SIG-M5 (cell line): ENCODE measurements at places on chromosomes 13 and 19.

DNA sequence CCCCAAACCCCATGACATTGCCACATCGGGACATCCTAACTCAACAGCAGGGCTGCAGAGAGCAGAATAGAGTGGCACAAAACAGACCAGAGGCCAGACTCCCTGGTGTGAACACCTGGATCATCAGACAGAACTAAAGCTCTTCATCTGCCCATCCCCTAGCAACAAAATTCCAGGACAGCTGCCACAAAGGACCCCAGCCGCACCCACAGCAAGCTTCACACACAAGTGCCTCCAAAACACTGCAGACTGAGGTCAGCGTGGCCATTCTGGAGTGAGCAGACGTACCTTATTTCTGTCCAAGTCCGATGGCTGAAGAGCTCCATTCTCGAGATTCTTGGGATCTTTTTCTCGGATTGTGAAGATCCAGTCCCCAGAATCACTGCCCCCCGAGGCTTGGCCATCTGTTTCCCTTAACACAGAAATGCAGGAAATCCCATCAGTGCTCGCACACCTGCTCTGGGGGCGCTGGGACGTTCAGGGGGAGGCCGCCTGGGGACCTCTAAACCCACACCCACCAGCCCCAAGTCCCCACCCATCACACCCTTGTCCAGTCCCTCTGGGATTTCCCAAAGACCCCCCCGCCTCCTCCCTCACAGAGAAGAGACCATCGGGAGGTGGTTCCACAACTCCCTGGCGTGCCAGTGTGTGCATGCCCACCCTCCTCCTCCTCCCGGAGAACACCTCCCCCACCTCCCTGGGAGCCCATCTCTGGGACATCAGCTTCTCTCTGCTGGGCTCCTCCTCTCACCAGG, 115.2 kb downstream of the STK24 start:
- DNase-seq = no peak

- DNase-seq = no peak
Observed at GRCh38 chr19:43467730-43468129, 2.3 kb upstream of the LYPD3 start.

DNA sequence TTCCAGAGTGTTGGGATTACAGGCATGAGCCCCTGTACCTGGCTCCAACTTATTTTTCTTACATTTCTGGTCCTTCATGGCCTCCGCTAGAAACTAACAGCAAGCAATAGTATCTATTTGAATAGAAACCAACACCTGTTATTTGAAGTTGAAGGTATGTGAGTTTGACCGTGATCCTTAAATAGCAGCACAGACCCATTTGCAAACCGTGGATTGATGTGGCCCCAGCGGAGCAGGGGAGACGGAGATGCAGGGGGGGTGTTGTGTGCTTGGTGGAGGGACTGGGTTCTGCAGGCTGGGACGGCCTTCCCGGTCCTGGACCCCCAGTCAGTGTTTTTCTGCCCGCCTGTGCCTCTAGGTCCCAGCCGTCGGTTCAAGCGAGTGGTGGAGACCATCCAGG, 16.9 kb downstream of the TMEM150B start:
- no peak for DNase-seq

- no peak for DNase-seq
Observed at GRCh38 chr19:10416083-10416379, 4.3 kb upstream of the PDE4A start.

DNA sequence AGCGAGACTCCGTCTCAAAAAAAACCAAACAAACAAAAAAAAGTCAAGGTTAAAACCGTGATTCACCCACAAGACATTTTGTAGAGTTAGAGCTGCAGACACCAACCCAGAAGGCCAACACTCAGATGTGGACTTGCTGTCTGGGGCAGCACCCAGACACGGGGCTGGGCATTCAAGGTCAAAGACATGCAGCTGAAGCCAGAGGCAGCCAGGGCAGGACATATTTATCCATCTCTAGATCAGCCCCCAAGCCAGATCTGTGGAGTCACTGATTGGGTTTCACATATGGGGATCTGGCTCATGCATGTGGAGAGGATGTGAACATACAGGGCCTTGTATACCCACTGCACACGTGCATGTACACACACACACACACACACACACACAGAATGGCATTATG, 3.6 kb downstream of the KLK15 start:
- no peak for DNase-seq

- no peak for DNase-seq
Observed at GRCh38 chr19:7852851-7853769, 21.1 kb downstream of the PRR36 start.

- DNase-seq = no peak
Observed at GRCh38 chr19:30519607-30520205, 147.5 kb downstream of the ZNF536 start.

DNA sequence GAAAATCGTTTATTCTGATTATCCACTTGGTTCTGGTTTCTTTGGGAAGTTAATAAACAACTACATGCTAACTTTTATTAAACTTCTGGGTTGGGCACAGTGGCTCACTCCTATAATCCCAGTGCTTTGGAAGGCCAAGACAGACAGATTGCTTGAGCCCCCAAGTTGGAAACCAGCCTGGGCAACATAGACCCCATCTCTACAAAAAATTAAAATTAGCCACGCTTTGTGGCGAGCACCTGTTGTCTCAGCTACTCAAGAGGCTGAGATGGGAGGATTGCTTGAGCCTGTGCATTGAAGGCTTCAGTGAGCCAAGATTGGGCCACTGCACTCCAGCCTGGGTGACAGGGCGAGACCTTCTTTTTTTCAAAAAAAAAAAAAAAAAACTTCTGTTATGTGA, 21.7 kb downstream of the GPR180 start:
- DNase-seq = no peak

DNA sequence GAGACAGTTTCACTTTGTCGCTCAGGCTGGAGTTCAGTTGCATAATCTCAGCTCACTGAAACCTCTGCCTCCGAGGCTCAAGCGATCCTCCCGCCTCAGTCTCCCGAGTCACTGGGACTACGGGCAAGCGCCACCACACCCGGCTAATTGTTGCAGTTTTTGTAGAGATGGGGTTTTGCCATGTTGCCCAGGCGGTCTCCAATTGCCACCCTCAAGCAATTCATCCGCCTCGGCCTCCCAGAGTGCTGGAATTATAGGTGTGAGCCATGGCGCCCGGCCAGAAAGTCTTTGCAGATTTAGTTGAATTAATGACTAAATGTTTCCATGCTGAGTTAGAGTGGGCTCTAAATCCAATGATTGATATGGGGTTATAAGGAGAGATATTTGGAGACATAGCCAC, 4.5 kb upstream of the CADM4 start:
- DNase-seq = no peak

GRCh38 chr13:113638173-113638746, 19.7 kb downstream of the ATP4B start:
- DNase-seq = no peak

DNA sequence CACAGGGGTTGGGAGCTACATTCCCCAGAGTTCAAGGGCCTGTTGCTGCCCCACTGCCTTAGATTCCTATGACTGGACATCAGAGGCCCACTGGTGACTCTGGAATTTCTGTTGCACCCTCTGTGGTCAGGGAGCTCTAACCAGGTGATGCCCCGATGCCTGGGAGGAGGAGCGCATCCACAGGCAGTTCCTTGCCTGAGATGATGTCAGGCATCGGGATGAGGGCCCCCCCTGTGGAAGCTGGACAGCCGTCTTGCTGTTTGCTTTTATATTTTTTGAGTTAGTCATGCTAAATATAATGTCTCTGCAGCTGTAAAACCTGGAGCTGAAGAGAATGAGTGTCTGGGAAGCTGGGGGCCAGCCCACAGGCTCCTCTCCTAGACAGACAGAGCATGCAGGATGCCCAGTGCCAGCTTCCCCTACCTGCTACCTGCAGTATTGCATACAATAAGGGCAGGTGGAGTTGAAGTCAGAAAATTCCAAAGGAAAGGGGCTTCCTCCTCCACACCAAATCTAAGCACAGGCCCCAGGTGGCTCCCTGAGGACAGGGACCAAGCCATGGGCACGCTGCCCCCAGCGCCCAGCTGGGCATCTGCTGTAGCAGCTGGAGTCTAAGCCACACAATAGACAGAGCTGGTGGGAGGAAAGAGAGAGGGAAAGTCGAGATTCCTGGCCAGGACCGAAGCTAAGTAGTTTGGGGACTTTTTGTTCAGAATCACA, 16.2 kb downstream of the COL4A2 start:
- no peak for DNase-seq

DNA sequence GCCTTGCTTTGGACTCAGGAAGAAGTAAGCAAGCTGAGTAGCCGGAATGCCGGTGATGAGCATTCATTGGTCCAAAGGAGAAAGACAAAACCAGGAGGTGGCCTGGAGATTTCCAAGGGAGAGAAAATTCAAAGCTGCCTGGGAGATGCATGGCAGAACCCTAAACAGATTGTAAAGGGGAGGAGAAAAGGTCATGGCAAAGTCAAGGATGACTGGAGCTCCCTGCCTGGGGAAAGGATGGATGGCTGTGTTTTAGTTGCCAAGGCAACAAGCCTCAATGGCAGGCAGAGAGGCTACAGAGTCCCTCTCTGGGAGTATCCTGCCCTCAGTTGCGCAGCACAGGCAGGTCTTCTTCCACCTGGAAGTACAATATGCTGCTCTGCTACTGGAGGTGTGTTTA, 134.0 kb downstream of the ENOX1 start:
- no peak for DNase-seq

DNA sequence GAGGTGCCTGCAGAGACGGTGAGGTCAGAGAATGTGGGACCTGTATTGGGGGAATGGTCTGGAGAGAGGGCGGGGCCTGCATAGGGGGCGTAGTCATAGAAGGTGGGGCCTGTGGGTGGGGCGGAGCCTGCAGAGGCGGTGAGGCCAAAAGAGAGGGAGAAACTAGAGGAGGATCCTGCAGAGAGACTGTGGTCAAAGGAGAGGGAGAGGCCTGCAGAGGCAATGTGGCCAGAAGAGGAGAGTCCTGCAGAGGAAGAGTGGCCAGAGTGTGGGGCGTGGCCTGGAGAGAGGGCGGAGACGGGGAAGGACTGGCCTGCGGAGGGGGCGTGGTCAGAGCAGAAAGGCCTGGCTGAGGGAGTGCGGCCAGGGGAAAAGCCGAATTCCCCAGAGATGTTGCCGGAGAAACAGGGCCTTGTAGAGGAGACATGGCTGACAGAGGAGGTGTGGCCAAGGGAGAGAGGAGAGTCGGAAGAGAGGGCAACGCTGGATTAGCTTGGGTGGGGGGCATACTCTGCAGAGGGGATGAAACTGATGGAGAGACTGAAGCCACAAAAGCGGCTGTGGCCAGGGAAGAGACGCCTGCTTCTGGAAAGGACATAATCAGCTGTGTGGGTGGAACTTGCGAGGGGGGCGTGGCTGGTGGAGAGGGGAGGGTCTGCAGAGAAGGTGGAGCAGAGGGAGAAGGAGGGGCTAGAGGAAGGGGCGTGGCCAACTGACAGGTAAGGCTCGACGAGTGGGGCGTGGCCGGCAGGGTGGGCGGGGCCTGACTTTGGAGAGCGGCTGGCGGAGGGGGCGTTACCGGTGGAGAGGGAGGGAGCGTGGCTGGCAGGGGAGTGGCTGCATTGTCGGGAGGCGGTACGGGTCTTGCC, 2.5 kb downstream of the PRR36 start:
- DNase-seq = peak; percentile 78

- DNase-seq = no peak
Observed at GRCh38 chr19:6739883-6740588, 556 bp downstream of the TRIP10 start.

- DNase-seq = no peak
Observed at GRCh38 chr13:43088093-43088511, 64.7 kb downstream of the DNAJC15 start.

DNA sequence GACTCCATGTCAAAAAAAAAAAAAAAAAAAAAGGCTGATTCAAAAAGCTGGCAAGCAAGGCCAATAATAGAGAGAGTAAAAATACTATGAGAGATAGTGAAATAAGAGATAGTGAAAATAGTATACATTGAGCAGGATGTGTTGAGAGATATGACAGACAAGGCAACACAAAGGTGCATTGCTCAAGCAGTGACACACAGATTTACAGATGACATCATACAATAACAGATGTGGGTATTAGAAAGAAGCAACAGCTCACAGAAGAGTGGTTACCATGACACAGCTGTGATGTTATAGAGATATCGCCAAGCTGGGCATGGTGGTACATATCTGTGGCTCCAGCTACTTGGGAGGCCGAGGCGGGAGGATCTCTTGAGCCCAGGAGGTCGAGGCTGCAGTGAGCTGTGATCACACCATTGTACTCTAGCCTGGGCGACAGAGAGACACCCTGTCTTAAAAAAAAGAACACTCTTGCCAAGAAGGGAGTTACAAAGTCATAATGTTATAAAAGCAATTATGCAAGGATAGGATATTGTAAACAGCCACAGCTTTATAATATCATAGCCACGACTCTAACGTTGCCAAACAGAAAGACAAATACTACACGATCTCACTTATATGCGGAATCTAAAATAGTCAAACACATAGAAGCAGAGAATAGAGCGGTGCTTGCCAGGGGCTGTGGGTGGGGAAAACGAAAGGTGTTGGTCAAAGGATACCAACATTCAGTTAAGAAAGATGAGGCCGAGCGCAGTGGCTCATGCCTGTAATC, 10.3 kb downstream of the TNFSF9 start:
- no peak for DNase-seq

- DNase-seq = no peak
Observed at GRCh38 chr13:99688776-99689175, 187.5 kb downstream of the TM9SF2 start.

- no peak for DNase-seq
Observed at GRCh38 chr13:75938811-75939560, 302.9 kb downstream of the LMO7 start.

DNA sequence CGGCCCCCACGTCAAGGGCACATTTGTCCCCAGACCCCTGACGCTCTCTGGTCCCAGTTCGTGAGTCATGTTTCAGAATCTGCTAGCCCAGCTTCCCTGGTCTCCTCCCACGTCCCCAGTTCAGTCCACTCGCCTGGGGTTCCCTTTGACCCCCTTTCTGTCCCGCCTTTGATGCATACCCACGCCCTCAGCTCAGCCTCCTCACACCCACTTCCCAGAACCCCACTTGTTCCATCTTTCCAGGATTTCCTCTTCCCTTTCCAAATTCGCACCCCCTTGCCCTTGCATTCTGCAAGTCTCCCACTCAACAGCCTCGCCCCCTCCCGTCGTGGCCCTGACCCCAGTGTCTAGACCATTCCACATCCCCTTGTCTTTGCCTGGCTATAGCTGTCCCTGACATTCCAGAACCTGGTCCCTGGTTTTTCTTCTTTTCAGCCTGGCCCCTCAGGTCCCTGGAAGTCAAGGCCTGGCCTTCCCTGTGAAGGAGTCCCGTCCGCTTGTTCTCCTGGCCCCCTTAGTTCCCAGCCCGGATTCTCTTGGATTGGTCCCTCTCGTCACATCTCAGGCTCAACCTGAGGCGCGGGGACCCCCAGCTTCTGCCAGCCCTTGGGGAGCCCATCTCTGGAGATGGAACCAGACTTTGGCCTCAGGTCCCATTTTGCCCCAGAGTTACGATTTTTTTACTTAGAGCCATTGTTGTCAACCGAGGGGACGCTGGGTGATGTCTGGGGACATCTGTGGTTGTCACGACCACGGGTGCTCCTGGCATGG, 1.3 kb downstream of the NCLN start:
- DNase-seq = no peak

- DNase-seq = no peak
Observed at GRCh38 chr13:37303606-37304005, 198.1 kb upstream of the CSNK1A1L start.

DNA sequence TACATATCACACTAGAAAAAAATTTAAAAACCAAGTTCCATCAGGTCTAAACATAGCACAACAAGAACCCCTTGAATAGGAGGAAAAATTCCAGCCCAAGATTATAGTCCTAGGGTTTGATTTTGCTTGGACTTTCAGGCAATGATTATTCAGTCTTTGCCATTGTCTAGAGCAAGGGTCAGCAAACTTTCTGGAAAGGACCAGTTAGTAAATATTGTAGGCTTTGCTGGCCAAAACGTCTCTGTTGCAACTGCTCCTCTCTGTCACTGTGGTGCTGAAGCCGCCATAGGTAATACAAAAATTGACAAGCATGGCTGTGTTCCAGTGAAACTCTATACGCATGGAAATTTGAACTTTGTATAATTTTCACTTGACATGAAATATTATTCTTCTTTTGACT, 95.5 kb upstream of the UBAC2 start:
- DNase-seq = no peak
